SJCRH30 (cell line): ENCODE measurements at places on chromosomes 2 and 18. TPM values are rescaled to one million over a fixed set of nuclear protein-coding genes. Genes with fewer than 3 reads are reported as not detected.

Gene RSAD2
- not detected in 2 replicates for total RNA-seq

Gene SFT2D3
- total RNA-seq, result 10.0 and 12.7 TPM in 2 replicates

DNA sequence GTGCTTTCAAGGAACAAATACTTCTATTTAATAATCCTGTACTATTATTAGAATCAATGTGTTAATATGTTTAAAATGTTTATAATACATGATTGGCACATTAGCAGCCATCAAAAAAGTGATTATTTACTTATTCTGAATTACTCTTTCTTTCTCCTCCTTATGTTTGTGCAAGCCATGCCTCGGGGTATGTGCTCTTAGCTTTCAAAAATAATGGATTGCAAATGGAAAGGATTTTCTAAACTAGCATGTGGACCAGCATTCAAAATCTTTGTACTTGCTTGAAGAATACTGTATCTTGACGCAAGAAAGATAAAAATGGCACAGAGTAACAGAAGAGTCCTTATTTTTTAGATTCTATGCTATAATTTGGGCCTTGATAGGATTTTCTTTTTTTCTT, 156.5 kb downstream of the CDH7 start:
- DNase-seq, result no peak

GRCh38 chr2:18408638-18409037, 151.8 kb downstream of the RDH14 start:
- DNase-seq, result no peak

GRCh38 chr2:120222186-120223033, 790 bp downstream of the TMEM185B start:
- no peak for DNase-seq

- peak; percentile 93 for DNase-seq
These were observed at the start of gene TCF7L1 for GRCh38 chr2:85132834-85133637. Gene TCF7L1 (plus strand): TSS chr2:85133392. CDS start chr2:85133685, 293 bp downstream.

- DNase-seq, result no peak
These were observed 78.1 kb downstream of the MYCN start for GRCh38 chr2:16018277-16019059.

- no peak for DNase-seq
These were observed 73.7 kb downstream of the CDK15 start for GRCh38 chr2:201879996-201880395.

DNA sequence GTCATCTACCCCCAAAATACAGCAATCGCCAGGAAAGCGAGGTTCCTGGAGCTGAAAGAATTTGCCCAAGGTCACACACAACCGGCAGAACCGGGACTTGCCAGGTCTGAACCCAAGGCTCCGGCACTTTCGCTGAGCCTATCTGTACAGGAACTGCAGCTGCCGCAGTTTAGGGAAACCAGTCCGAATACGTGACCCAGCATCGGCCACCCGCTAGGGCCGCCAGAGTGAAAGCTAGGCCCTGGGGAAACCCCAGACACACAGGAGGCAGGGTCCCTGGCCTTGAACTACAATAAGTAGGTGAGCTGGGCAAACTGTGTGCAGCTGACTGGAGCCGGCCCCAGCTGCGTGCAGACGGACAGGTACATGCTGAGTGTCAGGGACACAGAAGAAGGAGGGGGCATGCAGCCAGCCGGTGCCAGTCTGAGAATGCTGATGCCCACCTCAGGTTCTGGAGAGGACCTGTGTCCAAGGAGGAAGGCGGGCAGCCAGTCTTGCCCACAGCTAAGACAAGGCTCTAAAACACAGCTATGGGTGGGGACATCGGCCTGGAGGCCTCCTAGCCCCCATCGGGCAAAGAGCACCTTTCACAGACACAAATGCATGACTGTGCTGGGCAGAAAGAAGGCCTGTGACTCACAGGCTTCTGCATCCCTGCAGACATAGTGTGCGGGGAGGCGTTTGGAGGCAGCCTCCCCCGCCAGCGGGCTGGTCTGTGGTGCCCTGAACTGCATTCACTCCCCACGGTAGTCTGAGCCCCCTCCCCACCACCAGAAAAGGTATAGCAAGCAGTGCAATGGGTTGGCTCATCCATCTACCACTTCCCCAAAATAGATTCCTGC, 107.4 kb upstream of the ID2 start:
- no peak for DNase-seq

DNA sequence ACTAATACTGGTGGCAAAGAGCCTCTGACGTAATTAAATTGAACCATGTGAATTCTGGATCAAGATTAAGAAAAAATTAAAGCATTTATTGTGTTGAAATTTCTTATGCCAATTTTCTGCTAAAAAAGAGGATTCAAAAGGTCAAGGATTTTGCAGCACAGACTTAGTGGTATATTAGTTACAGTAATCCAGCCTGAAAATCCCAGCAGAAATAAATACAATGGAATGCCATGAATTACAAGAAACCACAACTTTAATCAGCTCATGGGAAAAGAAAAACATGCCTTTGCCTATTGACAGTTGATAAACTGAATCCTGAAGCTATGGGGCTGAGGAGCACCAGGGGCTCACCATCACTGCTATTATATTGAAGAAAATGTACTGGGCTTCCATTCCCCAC, 114.8 kb upstream of the SATB2 start:
- peak; percentile 17 for DNase-seq
